Caco-2 (cell line): ENCODE measurements at places on chromosomes 4 and X. TPM values are rescaled to one million over a fixed set of nuclear protein-coding genes. Genes with fewer than 3 reads are reported as not detected.

The LRCH2 gene
- total RNA-seq: 0.18 and 0.19 TPM in 2 replicates

The SPANXC gene
- not detected in 2 replicates for total RNA-seq

The IGSF1 gene
- 1.00 and 1.4 TPM in 2 replicates for total RNA-seq

The CSAG2 gene
- not detected in 2 replicates for total RNA-seq

The MAGEB17 gene
- total RNA-seq: not detected in 2 replicates

The SYTL4 gene
- total RNA-seq: 4.1 and 6.1 TPM in 2 replicates

The CTPS2 gene
- 20.7 and 22.3 TPM in 2 replicates for total RNA-seq

The HS6ST2 gene
- 33.7 and 34.9 TPM in 2 replicates for total RNA-seq
